ENCODE measurements at places on chromosomes 11 and 22. TPM values are rescaled to one million over a fixed set of nuclear protein-coding genes. Genes with fewer than 3 reads are reported as not detected.

Gene WNT7B
- polyA plus RNA-seq = 0.95 TPM

Gene POU2AF1
- 0.19 TPM for polyA plus RNA-seq

Gene GTSE1
- polyA plus RNA-seq = 0.23 TPM

Gene PNPLA3
- polyA plus RNA-seq = 0.07 TPM

Gene TRIM48
- polyA plus RNA-seq = not detected

Gene REXO2
- polyA plus RNA-seq = 41.1 TPM

Gene VSIG10L2
- 0.15 TPM for polyA plus RNA-seq

Gene TSPAN32
- 1.4 TPM for polyA plus RNA-seq

Gene MUC5AC
- not detected for polyA plus RNA-seq

Gene FGF4
- polyA plus RNA-seq = not detected

Gene VPREB3
- polyA plus RNA-seq = not detected

Gene ACTN3
- not detected for polyA plus RNA-seq

Gene KCNE3
- polyA plus RNA-seq = 4.1 TPM

Gene TSPAN4
- 67.2 TPM for polyA plus RNA-seq

Gene POU2AF2
- 1.9 TPM for polyA plus RNA-seq

Gene ANO1
- polyA plus RNA-seq = 1.5 TPM

Gene BIRC3
- 8.9 TPM for polyA plus RNA-seq

Gene RIN1
- polyA plus RNA-seq = 15.7 TPM

Gene PGA3
- 7.4 TPM for polyA plus RNA-seq

Gene RASD2
- 0.57 TPM for polyA plus RNA-seq

Gene HBB
- 3.9 TPM for polyA plus RNA-seq

Gene CTSF
- 43.2 TPM for polyA plus RNA-seq

Gene SMC1B
- polyA plus RNA-seq = not detected

Gene TTC36
- polyA plus RNA-seq = 0.72 TPM

Gene ANKRD49
- polyA plus RNA-seq = 13.3 TPM

Gene TSPAN18
- 1.2 TPM for polyA plus RNA-seq

Gene OR10S1
- polyA plus RNA-seq = not detected

Gene OR5AR1
- polyA plus RNA-seq = not detected

Gene LRRC75B
- 106 TPM for polyA plus RNA-seq

Gene CASP5
- polyA plus RNA-seq = 0.12 TPM

Gene LDHA
- polyA plus RNA-seq = 75.8 TPM

Gene MS4A3
- not detected for polyA plus RNA-seq

Measured in pancreas (tissue), 10 donors.